ENCODE measurements at places on chromosomes 6 and 20.

GRCh38 chr6:33815854-33816253, 12.1 kb upstream of the MLN start:
- peak; percentile 43 for DNase-seq

DNA sequence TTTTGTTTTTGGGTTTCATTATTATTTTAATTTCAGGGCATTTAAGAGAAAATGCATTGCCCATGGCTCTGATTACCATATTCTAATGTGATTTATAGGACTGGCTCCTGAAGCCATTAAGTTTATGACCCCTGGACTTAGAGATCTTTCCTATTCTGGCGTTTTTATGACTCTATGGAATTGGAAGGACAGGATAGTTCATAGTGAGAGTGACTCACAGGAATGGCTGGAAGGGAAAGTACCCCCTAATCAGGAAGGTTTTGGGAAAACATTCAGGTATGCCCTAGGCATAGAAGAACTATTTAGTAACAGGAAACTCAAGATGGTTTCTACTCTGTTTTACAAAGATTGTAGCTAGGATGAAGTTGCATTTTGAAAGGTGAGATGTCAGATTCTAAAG, 108.6 kb upstream of the SLC2A12 start:
- DNase-seq = no peak

GRCh38 chr6:84448331-84448730, 220.9 kb upstream of the CEP162 start:
- DNase-seq = no peak

DNA sequence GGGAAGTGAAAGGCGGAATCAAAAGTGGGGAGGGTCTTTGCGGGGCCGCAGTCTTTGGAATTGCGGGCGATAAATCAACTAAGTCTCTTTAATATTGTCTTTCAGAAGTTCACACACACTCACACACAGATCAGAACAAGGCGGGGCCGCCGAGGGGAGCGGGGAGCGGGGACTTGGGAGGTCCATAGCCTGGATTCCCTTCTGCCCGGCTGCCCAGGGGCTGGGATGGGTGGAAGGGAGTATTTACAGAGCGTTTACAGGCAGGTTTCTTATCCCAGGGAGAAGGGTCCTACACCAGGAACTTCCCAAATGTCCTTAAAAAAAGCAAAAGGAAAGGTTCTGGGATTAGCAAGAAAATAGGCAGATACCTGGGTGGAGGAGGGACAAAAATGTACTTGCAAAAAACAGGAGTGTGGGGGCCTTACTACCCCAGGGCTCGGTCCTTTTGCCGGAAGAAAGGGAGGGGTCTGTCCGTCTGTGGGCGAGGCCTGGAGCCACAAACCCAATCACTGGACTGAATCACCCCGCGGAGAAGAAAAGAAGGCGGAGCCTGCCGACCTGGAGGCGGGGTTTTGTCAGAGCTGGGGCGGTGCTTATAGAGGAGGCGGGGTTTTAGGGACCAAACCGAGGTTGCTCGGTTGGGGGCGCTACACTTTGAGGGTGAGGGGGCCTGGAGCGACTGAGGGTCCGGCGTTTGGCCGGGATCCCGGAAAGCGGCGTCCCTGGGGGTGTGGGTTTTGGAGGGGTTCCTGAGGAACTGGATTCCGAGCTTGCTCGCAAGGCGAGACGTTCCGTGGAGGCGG, 3.2 kb downstream of the PRRT1 start:
- no peak for DNase-seq

DNA sequence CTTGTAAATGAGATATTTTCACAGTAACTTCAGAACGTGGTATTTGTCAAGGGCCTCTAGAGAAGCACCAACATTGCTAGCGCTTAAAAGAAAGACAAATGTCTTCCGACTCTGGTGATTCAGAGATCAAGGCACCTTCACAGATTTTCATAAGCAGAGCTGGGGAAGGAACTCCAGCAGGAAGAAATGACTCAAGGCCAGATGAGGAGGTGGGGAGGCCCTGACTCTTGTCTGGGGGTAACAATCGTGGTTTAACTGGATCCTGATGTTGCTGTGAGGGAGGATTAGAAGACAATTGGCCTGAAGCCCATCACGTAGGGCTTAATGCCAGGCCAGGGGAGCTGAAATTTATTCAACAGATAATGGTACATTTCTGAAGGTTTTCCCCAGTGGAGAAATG, 122.9 kb upstream of the QKI start:
- DNase-seq = no peak

DNA sequence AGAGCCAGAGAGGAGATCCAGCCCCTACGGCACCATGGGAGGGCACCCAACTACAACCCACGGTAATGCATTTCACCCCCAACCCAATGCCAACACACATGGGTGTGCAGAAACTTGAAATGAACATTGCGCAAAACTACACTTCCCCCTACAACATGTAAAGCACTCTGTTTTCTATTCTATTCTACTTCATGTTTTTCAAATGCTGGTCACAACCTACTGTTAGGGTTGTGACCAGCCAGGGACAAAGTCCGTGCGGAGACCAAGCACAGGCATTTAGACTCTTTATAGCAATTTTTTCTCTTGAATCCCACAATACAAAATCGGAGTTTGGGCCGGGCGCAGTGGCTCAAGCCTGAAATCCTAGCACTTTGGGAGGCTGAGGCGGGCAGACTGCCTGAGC, 90.6 kb downstream of the MRPL14 start:
- no peak for DNase-seq

DNA sequence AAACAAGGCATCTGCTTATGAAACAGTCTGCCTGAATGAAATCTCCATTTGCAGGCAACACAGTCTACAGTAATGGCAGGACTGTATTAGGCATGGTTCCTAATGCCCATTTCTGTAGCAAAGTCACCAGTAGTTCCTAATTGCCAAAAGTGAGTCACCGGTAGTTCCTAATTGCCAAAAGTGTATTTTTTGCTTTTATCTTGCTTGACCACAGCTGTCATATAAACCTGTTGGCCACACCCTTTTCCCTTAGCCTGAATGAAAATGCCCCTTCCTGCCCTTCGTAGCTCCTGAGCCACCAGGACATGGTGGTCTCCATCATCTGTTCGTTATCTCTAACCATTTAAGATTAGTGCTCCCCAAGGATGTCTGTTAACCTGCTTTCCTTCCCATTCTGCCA, 34.5 kb downstream of the MTHFD1L start:
- DNase-seq = no peak

- no peak for DNase-seq
These were observed 109.7 kb downstream of the BANF2 start for GRCh38 chr20:17809362-17810061.

DNA sequence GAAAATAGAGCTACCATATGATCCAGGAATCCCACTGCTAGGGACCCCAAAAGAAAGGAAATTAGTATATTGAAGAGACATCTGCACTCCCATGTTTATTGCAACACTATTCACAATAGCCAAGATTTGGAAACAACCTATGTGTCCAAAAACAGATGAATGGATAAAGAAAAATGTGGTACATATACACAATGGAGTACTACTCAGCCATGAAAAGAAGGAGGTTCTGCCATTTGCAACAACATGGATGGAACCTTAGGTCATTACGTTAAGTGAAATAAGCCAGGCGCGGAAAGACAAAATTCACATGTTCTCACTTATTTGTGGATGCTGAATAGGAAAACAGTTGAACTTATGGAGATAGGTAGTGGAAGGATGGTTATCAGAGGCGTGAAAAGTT, 137.3 kb downstream of the ADAT2 start:
- no peak for DNase-seq

DNA sequence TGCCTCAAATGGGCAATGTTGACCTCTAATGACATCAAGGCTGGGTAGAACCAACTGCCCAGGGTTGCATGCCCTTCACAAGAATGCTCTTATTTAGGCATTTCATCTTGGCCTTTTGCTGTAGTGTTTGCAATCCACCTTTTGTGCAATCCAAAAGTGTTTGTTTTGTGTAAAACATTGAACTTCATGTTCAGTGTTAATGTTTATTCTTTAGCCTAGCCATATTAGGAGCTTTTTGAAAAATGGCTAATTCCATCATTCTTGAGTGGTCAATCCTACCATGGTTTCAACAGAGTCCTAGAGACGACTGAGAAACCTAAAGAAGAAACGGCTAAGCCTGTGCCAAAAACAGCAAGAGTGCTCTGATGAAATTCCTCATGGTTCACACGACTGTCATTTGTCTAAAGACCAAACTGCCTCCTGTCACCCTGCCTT, 279.6 kb upstream of the PRDM1 start:
- no peak for DNase-seq

- no peak for DNase-seq
These were observed 551.7 kb upstream of the GJE1 start for GRCh38 chr6:141580988-141581552.

DNA sequence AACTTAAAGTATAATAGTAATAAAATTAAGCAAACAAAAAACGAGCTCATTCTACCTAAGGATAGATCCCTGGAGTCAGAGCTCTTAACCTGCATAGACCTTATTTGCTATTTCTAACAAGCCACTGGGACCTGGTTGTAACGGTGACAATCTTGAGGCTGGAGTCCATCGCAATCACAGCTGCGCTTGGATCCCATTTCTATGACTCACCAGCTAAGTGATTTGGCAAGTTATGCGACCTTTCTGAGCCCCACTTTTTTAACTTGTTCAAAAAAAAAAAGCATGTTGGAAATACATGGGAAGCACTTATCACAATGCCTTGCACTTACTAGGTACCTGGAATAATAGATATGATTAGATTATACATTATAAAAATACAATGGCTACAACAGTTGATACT, 389.5 kb upstream of the CDH4 start:
- no peak for DNase-seq

GRCh38 chr20:23488470-23488869, 2.4 kb upstream of the CST8 start:
- DNase-seq = no peak

GRCh38 chr20:23585808-23586734, 17.8 kb upstream of the CST9L start:
- no peak for DNase-seq

GRCh38 chr6:88238065-88238464, 71.9 kb upstream of the CNR1 start:
- DNase-seq = no peak

DNA sequence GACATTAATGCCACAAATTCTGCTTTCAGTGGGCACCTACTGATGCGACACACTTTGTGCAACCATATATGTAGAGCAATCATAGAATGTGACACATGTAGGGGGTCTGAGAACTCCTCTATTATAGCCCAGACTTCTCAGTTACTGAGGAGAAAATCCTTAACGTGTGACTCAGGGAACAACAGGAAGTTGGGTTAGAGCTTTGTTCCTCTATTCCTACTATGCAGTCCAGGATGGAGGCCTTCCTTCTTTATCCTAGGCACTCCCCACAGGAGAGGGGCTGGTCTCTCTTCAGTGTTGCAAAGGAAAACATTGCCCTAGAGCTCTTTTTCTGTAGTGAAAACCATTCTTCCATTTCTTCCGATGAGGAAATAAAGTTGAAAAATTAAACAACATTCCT, 39.6 kb upstream of the RCAN2 start:
- no peak for DNase-seq

DNA sequence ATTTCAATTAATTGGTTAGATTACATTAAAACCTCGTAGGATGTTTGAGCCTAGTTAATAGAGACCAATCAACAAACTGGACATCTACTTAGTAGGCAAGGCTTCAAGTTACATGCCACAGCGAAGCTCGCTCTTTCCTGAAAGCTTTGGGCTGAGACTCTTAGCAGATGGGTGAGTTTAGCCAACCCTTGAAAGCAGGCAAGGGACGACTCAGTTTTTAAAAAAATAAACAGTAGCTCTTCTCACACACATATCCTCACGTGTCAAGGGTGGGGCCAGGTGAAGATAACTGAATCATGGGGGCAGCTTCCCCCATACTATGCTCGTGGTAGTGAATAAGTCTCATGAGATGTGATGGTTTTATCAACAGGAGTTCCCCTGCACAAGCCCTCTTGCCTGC, 775 bp downstream of the MTFR2 start:
- no peak for DNase-seq

DNA sequence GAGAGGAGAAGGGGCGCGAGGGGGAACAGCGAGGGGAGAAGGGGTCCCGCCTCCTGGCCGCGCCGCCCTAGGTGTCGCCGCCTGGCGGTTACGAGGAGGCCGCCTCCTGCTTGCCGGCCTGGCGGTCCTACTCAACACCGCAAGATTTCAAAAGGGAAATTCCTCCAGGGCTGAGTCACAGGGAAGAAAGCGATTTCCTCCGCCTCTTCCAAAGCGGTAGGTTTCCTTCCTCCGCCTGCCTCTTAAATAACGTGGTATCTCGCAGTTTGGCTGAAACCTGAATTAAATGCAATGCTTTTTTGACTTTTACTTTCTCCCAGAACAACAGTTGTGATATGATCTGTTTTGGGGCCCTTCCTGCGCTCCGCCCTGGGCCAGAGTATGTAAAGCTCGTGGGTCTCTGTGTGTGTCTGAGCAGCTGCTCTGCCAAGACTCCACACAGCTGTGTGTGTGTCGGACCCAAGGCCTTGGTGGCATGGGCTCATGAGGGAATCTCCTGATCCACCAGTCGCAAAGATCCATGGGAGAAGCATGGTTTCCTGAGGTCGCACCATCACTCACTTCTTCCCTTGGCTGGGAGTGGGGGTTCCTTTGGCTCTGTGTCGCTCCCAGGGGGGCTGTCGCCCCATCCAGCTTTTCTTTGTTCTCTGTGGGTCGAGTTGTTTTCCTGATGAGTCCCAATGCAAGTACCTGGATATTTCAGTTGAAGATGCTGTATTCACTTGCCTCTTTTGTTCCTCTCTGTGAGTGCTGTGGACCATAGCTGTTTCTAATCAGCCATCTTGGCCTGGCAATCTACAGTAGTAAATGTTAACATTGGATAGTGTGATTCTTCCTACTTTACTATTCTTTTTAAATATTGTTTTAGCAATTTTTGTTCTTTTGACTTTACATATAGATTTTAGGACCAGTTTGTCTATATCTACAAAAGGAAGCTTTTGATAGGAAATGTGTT, 31.6 kb upstream of the NOTCH4 start:
- peak; percentile 92 for DNase-seq

- no peak for DNase-seq
These were observed 17.9 kb downstream of the TTBK1 start for GRCh38 chr6:43261198-43261597.

- DNase-seq = no peak
These were observed 12.7 kb downstream of the SUPT3H start for GRCh38 chr6:45365036-45365435.

- no peak for DNase-seq
These were observed 674.8 kb upstream of the CITED2 start for GRCh38 chr6:140049251-140049650.

DNA sequence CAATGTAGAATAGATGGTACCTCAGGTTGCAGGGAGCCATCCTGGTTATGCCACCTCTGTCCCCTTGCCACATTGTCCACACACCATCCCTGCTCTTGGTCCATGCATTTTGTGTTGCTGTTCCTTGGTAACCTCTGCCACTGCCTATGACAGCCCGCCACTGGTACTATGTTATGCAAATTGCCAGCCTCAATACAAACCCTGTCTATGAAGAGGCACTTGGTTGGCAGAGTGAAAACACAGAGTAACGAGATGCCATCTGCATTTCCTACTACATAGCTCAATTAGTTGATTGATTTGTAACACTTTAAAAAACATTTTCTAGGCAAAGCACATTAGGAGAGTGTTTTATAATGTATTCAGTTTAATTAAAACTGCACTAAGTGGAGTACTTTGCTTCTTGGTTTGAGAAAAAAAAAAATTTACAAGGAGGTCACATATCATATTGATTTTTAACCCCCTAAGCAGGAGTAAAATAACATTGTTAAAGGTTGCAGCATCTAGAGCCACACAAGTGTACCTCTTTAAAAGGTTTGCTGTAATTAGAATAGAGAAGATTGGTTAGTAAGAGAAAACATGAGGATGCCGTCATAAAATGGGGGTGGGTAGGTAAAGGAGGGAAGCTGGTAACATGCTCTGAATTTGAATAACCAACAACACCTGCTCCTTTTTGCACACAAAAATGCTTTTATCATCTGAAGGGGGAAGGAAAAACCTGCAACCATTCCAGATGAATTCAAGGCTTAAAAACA, 817.1 kb downstream of the KIF16B start:
- no peak for DNase-seq

Measured in SW 1271 (cell line).